ENCODE measurements at places on chromosomes 7 and 10. TPM values are rescaled to one million over a fixed set of nuclear protein-coding genes. Genes with fewer than 3 reads are reported as not detected.

The SMIM30 gene
- total RNA-seq, result 25.9 TPM

The GPC2 gene
- 20.7 TPM for total RNA-seq

The MRC1 gene
- 29.5 TPM for total RNA-seq

The PPP1R17 gene
- total RNA-seq, result 1.7 TPM

The FAM171A1 gene
- 11.1 TPM for total RNA-seq

The CH25H gene
- not detected for total RNA-seq

The NUTM2A gene
- total RNA-seq, result 6.1 TPM

The OR2A5 gene
- 0.31 TPM for total RNA-seq

The FAM237B gene
- total RNA-seq, result not detected

DNA sequence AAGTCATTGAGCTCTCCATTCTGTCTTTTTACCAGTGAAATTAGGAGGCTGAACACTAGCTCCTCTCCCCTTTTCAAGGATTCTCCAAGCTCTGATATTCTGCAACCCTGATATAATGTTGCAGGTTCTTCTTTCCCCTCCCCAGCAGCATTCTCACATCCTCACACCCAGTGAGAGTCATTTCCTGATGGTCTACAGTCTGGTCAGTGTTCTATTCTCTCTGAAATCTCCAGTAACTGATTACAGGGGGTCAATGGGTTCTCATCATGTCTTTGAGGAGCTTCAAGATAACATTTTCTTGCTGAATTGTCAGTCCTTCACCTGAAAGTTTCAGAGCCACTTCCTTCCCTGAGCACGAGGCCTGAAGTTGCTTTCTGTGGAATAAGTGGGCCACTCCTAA lies 299.4 kb downstream of the PTEN start:
- no peak for DNase-seq
- H3K4me1 ChIP-seq, result peaks cover 7% of the 10 kb centered on the region
- H3K4me3 ChIP-seq, result no peak overlapping the region
- no peak overlapping the region for H3K27ac ChIP-seq
- H3K36me3 ChIP-seq, result no peaks in the 10 kb centered on the region

DNA sequence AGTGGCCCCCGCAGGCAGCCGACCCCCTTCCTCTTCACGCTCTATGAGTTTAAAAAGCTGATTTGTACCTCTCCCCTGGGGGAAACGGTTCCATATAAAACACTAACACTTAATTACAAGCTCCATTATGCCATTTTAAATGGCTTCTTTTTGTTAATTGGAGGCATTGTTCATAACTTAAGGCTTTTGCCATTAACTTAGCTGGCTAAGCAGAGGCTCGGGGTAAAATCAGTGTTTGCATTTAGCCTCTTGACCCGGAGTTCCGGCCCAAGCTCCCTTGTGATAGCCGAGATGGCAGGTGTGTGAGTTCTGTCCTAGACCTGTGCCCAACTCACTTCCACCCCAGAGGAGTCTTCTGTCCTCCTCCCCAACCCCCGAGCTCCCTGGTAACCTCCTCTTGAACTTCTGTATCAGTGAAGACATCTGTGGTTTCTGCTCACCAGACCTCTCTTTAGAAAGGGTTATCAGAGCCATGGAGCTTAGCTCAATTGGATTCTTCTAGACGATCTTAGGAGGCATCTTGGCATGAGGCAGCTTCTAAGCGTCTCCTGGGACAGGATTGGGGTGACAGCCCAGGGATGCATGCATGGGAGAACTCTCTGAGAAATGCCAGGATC lies 34.2 kb upstream of the SH2B2 start:
- H3K4me3 ChIP-seq, result no peak overlapping the region
- no peaks in the 10 kb centered on the region for H3K4me1 ChIP-seq
- no peaks in the 10 kb centered on the region for H3K27me3 ChIP-seq
- no peak for DNase-seq

- H3K27ac ChIP-seq, result no peak overlapping the region
- no peak overlapping the region for H3K4me3 ChIP-seq
- H3K36me3 ChIP-seq, result peaks cover 4% of the 10 kb centered on the region
- peaks cover 38% of the 10 kb centered on the region for H3K4me1 ChIP-seq
- no peak for DNase-seq
Observed at GRCh38 chr10:124996854-124997215, 54.9 kb downstream of the ZRANB1 start.

- H3K27ac ChIP-seq, result no peak overlapping the region
- no peaks in the 10 kb centered on the region for H3K27me3 ChIP-seq
- peak; percentile 36 for DNase-seq
Observed at GRCh38 chr7:46739518-46740234, 818.6 kb upstream of the IGFBP3 start.

DNA sequence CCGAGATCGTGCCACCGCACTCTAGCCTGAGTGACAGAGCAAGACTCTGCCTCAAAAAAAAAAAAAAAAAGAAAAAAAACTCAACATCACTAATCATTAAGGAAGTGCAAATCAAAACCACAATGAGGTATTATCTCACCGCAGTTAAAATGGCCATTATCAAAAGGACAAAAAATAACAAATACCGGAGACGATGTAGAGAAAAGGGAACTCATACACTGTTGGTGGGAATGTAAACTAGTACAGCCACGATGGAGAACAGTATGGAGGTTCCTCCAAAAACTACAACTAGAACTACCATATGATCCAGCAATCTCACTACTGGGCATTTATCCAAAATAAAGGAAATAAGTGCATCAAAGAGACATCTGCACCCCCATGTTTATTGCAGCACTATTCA lies 24.3 kb downstream of the GRK5 start:
- H3K4me3 ChIP-seq, result no peak overlapping the region
- no peak for DNase-seq
- no peaks in the 10 kb centered on the region for H3K4me1 ChIP-seq
- H3K27me3 ChIP-seq, result no peaks in the 10 kb centered on the region

DNA sequence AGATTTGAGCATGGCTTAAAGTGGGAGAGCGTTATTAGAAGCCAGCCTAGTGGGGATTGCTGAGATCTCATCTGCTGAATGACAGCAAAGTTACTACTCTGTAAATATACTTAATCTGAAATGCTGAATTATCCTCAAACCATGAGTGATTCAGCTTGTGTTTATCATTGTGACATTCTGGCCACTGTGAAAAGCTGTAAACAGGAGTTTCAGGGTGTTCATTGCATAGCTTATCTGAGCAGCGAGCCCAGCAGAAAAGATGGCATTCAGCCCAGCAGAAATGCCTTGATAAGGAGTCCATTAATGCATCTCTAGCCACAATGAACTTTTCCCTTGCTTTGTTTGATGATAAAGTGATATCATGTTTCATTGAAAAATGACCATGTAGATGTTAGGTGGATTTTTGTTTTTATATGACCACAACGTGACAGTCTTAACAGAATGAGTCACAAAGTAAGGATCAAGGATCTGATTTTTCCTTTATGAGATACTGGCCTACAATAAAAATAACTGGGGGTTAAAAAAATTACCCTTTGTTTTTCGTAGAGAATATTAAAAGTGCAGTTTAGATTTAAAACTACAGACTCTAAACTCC lies 7.8 kb downstream of the TES start:
- no peak for DNase-seq
- peaks cover 23% of the 10 kb centered on the region for H3K4me1 ChIP-seq
- H3K36me3 ChIP-seq, result no peaks in the 10 kb centered on the region
- H3K27ac ChIP-seq, result no peak overlapping the region

DNA sequence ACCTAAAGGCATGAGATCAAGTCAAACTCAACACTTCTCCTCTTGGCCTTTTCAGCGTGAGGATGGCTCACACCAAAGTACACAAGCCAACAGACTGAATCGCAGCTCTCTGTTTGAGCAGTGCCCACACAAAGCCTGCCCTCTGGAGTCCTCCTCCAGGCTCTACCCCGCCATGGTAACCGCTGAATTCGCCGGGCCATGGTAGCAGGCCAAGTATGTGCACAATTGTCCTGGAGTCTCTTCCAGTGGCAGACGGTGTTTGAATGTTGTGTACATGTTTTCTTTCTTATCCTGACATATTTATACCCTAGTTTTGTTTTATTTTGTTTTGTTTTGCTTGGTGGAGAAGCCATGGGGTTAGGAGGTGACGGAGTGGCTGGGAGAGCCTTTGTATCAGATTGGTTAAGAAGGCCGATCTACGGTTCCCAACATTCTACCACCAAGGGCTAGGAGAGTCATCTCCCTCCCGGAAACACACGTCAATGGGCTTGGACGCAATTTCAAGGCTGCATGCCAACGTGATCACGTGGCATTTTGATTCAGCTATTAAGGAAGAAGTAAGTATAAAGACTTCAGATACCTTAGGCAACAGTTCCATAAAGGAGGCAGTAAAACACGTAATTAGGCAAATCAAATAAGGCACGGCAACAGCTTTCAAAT lies 12.1 kb upstream of the SHH start:
- H3K27ac ChIP-seq, result no peak overlapping the region
- no peaks in the 10 kb centered on the region for H3K36me3 ChIP-seq
- no peaks in the 10 kb centered on the region for H3K27me3 ChIP-seq
- no peaks in the 10 kb centered on the region for H3K4me1 ChIP-seq
- no peak for DNase-seq

- H3K4me1 ChIP-seq, result no peaks in the 10 kb centered on the region
- H3K27me3 ChIP-seq, result no peaks in the 10 kb centered on the region
- no peaks in the 10 kb centered on the region for H3K36me3 ChIP-seq
- peak overlapping the region; percentile 97 for H3K4me3 ChIP-seq
- no peak for DNase-seq
- peak overlapping the region; percentile 63 for H3K27ac ChIP-seq
Observed at GRCh38 chr7:97971120-97971989, 18.6 kb downstream of the OCM2 start.

DNA sequence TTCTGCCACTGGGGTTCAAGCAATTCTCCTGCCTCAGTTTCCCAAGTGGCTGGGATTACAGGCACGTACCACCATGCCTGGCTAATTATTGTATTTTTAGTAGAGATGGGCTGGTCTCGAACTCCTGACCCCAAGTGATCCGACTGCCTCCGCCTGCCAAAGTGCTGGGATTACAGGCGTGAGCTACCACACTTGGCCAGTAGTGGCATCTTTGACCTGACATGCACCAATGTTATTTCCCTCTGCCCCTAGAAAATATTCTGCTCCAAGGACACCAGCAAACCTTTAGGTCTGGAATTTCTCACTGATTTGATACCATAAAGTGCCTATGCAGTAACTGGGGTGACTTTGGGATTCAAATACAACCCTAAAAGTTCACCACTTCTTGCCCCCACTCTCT lies 179.4 kb downstream of the ARID5B start:
- peak overlapping the region; percentile 81 for H3K27ac ChIP-seq
- H3K4me1 ChIP-seq, result peaks cover 60% of the 10 kb centered on the region
- no peak for DNase-seq
- no peak overlapping the region for H3K4me3 ChIP-seq

GRCh38 chr10:4643471-4643870 lies 182.5 kb upstream of the AKR1E2 start:
- no peaks in the 10 kb centered on the region for H3K27me3 ChIP-seq
- H3K36me3 ChIP-seq, result no peaks in the 10 kb centered on the region
- no peak for DNase-seq
- H3K4me3 ChIP-seq, result no peak overlapping the region
- no peaks in the 10 kb centered on the region for H3K4me1 ChIP-seq
- no peak overlapping the region for H3K27ac ChIP-seq

DNA sequence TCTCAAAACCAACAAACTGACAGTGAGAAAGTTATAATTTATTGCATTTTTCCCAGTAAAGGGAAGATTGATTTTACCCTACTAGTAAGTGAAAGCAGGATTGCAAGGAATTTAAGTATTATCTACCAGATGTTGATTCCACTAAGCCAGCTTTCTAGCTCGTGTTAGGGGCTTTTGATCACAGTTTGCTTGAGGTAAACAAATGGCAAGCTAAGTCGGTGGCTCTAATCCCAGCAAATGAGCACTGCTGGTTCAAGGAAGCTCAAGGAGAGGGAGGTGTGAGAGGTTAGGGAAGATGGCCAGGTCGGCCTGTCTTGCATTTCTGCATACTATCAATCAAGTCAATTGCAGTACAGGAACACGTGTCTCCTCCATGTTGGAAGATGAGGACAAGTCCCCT lies 448.7 kb upstream of the POM121L12 start:
- no peaks in the 10 kb centered on the region for H3K27me3 ChIP-seq
- no peak overlapping the region for H3K4me3 ChIP-seq
- no peak overlapping the region for H3K27ac ChIP-seq
- H3K4me1 ChIP-seq, result no peaks in the 10 kb centered on the region
- H3K36me3 ChIP-seq, result no peaks in the 10 kb centered on the region
- DNase-seq, result no peak

DNA sequence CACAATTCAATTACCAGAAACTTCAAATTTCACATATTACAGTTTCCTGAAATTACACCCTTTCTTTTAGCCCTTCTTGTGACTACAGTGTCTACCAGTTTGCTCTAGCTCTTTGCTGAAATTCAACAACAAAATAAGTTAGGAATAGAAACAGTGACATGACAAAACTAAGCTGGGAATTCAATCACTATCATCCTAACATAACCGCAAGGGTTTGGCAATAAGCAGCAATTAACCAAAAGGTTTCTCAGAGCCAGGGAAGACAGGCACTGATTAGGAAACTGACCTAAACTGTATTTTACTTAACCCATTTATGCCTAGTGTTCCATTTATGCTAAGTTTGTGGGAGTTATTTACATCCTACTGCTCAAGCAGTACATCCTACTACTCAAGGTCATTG lies 31.3 kb downstream of the HIBADH start:
- no peak overlapping the region for H3K27ac ChIP-seq
- no peaks in the 10 kb centered on the region for H3K36me3 ChIP-seq

Measured in testis (tissue), 5 donors.